ENCODE measurements at places on chromosomes 12 and 14.
A peak's percentile ranks its signal among the peaks of the same experiment; 100 is the strongest.

DNA sequence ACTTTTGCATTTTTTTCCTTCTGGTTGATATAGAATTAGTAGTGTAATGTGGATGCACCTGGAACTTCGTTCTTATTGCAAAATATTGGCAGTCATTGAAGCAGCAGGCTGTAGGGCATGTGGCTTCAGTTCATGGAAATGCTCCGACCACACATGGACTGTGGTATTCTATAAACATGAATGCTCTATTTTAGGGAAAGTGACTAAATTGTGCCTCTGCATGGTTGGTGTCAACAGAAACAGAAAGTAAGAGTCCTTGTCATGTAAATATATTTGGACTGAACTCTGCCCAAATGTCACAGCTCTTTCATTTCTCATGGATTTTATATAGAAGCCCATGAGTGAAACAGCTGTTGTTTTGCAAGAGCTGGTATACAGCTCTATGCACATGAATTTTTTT lies 917.0 kb downstream of the LRFN5 start:
- H3K4me1 ChIP-seq: no peaks in the 10 kb centered on the region
- no peaks in the 10 kb centered on the region for H3K27me3 ChIP-seq
- DNase-seq: no peak
- no peak overlapping the region for H3K27ac ChIP-seq

- H3K4me1 ChIP-seq: peaks cover 17% of the 10 kb centered on the region
- H3K36me3 ChIP-seq: no peaks in the 10 kb centered on the region
- peak overlapping the region; percentile 86 for H3K4me3 ChIP-seq
- no peak for DNase-seq
- peak overlapping the region; percentile 76 for H3K27ac ChIP-seq
These were observed 1.5 kb downstream of the NPAS3 start for GRCh38 chr14:32940066-32940651.

GRCh38 chr12:57323416-57323815 lies 72.4 kb upstream of the STAC3 start:
- H3K36me3 ChIP-seq: peaks cover 7% of the 10 kb centered on the region
- H3K4me3 ChIP-seq: no peak overlapping the region
- no peaks in the 10 kb centered on the region for H3K27me3 ChIP-seq
- H3K27ac ChIP-seq: no peak overlapping the region

GRCh38 chr14:104931771-104932675 lies 7.3 kb downstream of the PLD4 start:
- H3K4me1 ChIP-seq: peaks cover 26% of the 10 kb centered on the region
- no peak overlapping the region for H3K27ac ChIP-seq
- H3K4me3 ChIP-seq: peak overlapping the region; percentile 43
- no peaks in the 10 kb centered on the region for H3K27me3 ChIP-seq

DNA sequence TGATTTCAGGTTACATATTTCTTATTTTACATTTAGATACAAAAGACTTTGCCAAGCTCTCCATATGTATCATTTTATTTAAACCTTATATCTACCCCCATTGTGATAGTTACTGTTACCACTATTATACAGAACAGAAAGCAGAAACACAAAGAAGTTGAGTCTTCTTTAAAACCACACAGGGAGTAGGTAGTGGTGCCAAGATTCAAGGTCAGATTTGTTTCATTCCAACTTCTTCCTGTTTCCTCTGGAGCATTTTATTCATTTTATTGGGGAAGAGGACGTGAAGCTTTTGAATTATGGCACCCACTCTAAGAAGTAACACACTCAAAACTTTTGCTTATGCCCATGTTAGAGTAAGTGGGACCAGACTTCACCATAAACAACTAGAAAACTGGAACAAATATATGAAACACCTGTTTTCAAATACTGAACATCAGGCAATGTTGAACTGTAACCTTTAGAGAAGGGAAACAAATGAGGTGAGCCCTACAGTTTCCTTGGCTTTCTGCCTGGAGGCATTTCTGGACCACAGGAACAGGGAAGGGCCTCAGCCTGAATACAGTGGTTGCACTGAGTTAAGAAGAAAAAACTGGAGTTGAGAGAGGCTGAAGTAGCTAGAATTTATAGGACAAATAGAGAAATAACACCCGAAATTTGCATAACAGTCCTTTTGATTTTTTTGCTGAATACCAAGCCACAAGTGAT lies 160.4 kb upstream of the SSTR1 start:
- H3K36me3 ChIP-seq: no peaks in the 10 kb centered on the region
- H3K4me1 ChIP-seq: no peaks in the 10 kb centered on the region
- H3K27ac ChIP-seq: no peak overlapping the region
- DNase-seq: no peak
- no peak overlapping the region for H3K4me3 ChIP-seq

- no peaks in the 10 kb centered on the region for H3K27me3 ChIP-seq
- H3K36me3 ChIP-seq: peaks cover 16% of the 10 kb centered on the region
- H3K4me1 ChIP-seq: peaks cover 40% of the 10 kb centered on the region
- no peak overlapping the region for H3K4me3 ChIP-seq
These were observed 45.2 kb downstream of the DEGS2 start for GRCh38 chr14:100114109-100114765.

GRCh38 chr12:64362721-64363305 lies 27.7 kb downstream of the C12orf56 start:
- H3K27me3 ChIP-seq: no peaks in the 10 kb centered on the region
- H3K4me3 ChIP-seq: no peak overlapping the region
- no peaks in the 10 kb centered on the region for H3K4me1 ChIP-seq
- no peaks in the 10 kb centered on the region for H3K36me3 ChIP-seq
- DNase-seq: no peak
- H3K27ac ChIP-seq: no peak overlapping the region

GRCh38 chr14:95502381-95502950 lies 14.0 kb downstream of the SYNE3 start:
- H3K27me3 ChIP-seq: no peaks in the 10 kb centered on the region
- H3K36me3 ChIP-seq: peaks cover 11% of the 10 kb centered on the region
- peaks cover 75% of the 10 kb centered on the region for H3K4me1 ChIP-seq
- H3K27ac ChIP-seq: no peak overlapping the region

GRCh38 chr12:6550294-6551062 lies 5.4 kb downstream of the IFFO1 start:
- peaks cover 13% of the 10 kb centered on the region for H3K36me3 ChIP-seq
- H3K27me3 ChIP-seq: no peaks in the 10 kb centered on the region
- H3K4me3 ChIP-seq: no peak overlapping the region
- DNase-seq: no peak

DNA sequence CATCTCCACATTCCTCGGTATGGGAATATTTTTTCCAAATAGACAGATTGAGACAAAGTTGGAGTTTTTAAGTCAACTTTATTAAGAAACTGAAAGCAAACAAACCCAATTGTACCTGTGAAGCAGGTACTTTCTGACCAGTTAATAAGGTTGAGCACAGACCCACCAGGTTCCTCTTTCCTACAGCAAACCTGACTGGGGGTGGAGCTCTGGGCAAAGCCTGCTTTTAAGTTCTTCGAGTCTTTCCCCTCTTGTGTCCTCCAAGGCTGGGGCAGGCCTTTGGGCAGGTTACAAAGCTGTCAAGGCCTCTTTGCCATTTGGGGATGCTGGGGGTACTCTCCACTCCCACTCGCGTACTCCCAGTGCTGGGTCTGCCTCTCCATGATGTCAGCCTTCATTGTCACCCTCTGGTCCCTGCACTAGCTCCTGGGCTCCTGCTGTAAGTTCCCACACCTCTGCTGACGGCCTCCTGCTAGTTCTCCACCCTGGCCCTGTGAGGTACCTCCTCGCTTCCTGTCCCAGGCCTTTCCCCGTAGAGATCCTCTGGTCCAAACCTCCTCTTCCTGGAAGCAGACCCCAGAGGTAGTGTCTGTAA lies 3.2 kb downstream of the KCNH3 start:
- H3K4me3 ChIP-seq: no peak overlapping the region
- peaks cover 42% of the 10 kb centered on the region for H3K4me1 ChIP-seq
- no peaks in the 10 kb centered on the region for H3K36me3 ChIP-seq
- peak; percentile 11 for DNase-seq

DNA sequence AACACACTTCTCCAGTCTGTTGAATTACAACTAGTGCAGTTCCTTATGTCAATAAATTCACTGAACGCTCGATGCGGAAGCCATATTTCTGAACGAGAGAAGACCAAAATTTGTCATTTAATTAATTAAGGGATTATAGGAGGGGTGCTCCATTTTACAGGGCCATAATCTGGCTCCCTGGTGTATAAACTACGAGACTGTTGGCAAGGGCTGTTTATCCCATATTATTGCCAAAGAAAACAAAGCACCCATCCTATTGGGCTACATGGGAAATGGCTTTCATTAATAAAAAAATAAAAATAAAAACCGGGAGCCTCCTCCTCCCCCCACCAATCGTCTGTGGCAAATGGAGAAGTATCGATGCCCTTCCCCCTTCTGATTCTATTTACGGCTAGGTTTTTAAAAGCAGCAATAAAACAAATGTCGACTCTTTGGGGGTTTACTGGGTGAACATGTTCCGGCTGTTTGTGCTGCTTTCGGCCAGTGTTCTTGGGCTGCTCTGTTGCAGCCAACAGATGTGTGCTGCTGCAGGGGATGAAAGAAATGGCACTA lies 24.8 kb downstream of the ATF7 start:
- peak overlapping the region; percentile 37 for H3K27ac ChIP-seq
- peak overlapping the region; percentile 87 for H3K4me3 ChIP-seq
- H3K27me3 ChIP-seq: no peaks in the 10 kb centered on the region

DNA sequence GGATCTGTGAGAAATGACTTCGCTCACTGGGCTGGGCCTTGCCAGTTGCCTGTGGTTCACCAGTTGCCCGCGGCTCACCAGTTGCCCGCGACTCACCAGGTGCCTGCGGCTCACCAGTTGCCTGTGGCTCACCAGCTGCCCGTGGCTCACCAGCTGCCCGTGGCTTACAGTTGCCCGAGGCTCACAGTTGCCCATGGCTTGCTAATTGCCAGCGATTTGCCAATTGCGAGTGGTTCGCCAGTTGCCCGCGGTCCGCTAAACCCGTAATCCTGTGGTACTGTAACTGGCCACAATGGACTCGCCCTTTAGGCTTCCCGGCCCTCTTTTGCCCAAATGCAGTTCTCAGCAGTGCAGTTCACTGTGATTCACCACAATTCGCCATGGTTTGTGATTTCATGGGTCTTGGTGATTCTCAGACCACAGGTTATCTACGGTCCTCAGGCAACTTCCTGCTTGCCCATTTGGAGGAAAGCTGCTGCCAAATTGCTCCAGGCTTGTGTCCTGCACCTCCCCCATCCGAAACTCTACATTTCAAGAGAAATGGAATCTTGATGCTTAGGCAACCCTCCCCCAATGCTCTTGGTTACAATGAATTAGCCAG lies 15.0 kb upstream of the MEG3 start:
- no peak overlapping the region for H3K4me3 ChIP-seq
- no peak overlapping the region for H3K27ac ChIP-seq
- no peak for DNase-seq
